ENCODE measurements at places on chromosomes 7 and 10. TPM values are rescaled to one million over a fixed set of nuclear protein-coding genes. Genes with fewer than 3 reads are reported as not detected.

Gene SAP25
- not detected for total RNA-seq

Gene C7orf33
- total RNA-seq, result not detected

Gene CALML3
- total RNA-seq, result not detected

Gene SH2D4B
- total RNA-seq, result not detected

Gene CASTOR2
- total RNA-seq, result 5.6 TPM

Data from fibroblast of the aortic adventitia (primary cell).